ENCODE measurements at places on chromosomes 5 and 9.

GRCh38 chr5:112119969-112120368 lies 299.1 kb downstream of the EPB41L4A start:
- DNase-seq: no peak

DNA sequence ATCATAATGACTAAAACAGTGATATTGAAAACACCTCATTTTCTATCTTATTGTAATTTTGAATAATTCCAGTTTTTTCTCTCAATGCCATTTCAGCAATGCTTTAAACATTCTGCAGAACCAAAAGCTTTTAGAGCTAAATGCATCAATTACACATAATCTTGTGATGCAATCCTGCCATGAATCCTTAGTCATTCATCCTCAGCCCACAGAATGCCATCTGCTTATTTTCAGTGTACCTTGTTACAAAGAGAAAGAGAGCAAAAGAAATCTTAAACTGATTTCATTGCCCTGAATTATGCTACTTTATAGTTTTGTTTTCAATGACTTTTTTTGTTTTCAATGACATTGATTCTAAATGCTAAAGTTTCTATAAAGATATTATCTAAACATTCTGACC lies 1234.8 kb upstream of the C9orf72 start:
- DNase-seq: no peak

DNA sequence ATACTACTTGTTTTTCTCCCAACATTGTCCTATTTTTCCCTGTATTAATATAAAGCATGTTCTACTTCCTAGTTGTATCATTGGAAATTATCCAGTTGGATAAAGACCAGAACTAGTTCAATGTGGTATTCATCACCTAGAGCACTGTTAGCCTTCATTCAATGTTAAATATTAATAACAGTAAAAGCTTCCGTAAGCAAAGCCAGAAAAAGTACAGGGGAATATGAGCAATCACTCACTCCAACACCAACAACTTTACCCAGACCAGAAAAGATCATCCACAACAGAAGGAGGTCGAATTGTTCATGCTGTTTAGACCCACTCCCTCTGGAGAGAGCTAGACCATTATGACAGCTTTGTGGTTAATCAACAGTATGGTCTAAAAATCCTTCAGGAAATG lies 728.4 kb downstream of the MAT2B start:
- DNase-seq: no peak

- DNase-seq: no peak
Observed at GRCh38 chr9:110606179-110606790, 26.7 kb upstream of the SVEP1 start.

GRCh38 chr5:10304932-10305331 lies 2.8 kb downstream of the CMBL start:
- no peak for DNase-seq

DNA sequence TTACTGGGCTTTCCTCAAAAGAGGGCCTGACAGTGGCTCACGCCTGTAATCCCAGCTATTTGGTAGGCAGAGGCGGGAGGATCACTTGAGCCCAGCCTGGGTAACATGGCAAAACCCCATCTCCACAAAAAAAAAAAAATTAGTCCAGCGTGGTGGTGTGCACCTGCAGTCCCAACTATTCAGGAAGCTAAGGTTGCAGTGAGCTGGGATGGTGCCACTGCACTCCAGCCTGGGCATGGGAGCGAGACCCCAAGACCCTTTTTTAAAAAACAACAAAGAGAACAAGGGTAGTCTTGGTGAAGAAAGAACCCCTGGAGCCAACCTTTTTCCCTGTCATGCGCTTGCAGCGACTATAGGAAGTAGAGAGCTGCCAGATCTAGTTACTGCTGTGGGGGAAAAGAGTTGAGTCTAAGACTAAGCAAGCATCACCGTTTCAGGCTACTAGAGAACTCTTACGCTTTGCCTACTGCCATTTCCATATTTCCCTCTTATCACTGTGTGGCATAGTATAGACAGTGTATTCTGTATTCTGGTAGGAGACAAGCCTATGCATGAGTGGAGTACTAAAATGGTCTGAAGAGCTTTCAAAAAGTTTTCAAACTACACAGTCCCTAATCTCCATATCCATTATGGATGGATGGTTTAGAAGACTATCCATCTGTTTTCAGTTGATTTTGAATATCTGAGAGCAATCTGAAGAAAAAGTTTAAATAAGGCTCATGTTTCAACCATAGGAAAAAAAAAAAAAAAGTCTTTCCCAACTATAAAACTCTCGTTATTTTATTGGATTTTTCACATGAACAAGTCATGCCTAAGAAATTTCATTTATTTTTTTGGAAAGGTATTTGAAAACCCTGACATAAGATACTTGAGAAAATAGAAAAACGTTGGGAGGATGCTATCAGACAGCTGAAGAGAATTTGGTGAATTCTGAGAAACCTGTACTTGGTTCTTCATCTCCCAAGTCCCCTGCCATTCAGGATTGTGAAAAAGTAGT lies 2.6 kb downstream of the C9orf40 start:
- no peak for DNase-seq

DNA sequence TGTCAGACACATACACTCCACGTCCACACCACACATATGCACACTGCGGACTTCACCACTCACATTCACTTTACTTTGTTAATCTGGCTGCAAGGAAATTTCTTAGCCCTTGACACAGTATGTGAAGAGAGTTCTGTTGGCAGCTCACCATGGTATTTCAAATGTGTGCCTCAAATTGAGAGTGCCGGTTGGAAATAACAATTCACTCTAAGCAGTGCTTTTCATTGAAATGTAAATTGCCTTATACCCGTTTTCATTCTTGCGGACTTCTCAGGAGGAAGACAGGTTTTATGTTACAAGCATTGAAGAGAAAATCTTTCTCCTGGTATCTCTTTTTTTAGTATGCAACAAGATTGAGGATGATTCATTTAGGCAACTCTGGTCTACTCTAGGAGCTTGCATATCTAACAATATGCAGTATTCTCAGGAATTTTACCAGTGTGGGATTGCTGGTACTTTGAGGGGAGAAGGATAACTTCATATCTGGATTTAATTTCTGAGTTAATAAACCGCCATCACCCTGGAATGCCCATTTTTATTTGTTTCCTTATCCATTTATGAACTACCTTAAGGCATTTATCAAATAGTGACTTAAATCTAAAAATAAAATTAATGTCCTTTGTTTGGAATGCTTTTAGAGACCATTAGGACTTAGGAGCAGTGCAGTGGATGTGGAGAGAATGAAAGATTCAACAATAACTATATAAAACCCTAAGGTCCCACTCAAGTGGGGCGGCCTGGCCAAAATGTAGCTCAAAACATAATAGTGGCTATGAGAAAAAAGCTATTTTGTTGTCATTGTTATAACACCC lies 87.0 kb downstream of the IQGAP2 start:
- no peak for DNase-seq

GRCh38 chr9:35903049-35903448 lies 3.0 kb upstream of the HRCT1 start:
- no peak for DNase-seq

DNA sequence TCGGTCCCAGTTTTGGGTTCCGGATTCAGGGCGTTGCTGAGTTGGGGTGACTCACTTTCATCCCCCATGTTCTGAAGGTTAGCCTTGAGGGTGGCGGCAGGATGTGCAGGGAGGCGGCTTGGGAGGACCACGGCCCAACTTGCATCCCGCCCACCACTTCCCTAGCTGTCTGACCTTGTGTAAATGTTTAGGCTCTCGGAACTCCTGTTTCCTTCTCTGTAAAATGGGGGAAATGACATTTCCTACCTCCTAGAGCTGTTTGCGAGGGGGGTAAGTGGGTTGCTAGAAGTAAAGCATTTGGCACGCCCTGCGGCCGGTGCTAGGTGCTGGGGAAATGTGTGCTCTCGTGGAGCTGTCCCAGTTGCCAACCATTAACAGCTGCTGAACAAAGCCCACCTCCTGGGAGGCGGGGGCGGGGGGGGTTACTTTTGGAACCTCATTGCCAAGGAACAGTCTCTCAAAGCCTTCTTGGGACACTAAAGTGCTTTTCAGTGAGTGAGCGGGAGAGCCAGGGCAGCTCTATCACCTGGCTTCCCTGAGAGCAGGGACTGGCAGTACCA lies 27.5 kb downstream of the PTGES2 start:
- DNase-seq: no peak

DNA sequence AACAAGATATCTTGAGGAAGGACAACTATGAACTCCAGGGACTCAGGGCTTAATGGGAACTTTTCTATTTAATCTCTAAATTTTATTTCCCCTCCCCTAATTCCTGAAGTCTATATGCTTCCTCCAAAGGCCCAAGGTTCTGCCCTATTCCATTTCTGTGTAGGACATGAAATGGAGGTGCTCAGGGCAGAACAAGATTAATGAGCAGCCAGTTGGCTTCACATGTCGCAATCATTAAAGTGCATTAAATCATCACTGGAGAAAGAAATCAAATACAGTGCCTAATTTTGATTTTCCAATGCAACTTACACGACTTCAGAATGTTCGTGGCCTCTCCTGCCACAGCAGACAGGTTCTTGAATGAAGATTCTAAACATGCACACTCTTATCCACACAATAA lies 862.1 kb downstream of the PTPRD start:
- DNase-seq: no peak

DNA sequence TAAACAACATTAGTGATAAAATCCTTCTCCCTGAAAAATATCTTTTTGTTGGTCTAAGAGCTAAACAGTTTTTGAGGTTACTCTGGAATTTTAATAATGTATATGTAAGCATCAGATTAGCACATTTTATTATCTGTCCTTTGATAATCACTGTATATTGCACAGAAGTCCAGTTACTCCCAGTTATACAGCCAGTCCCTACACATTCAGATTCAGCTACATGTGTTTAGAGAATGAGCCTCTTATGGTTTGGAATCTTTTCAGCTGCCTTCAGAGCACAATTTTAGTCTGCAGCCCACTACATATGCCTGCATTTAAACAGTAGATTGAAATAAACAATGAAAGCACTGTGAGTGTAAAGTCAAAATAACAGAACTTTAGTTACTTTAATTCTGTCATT lies 438.2 kb downstream of the ARHGEF28 start:
- DNase-seq: no peak

GRCh38 chr5:11851965-11852716 lies 52.1 kb downstream of the CTNND2 start:
- DNase-seq: no peak

- no peak for DNase-seq
Observed at GRCh38 chr5:15938961-15939360, 240.6 kb downstream of the MARCHF11 start.

- DNase-seq: no peak
Observed at GRCh38 chr5:159033351-159033657, 66.4 kb downstream of the EBF1 start.

GRCh38 chr5:96839071-96839592 lies 31.4 kb upstream of the ERAP1 start:
- DNase-seq: no peak

GRCh38 chr5:2737273-2738155 lies 14.0 kb downstream of the IRX2 start:
- DNase-seq: no peak

Measured in stimulated activated CD4-positive, alpha-beta T cell treated with anti-CD3 and anti-CD28 coated beads, Interleukin-12 subunit alpha, Interleukin-12 subunit beta, amount 100 ng/mL, for 24 hours (primary cell).